ENCODE measurements at places on chromosomes 11 and 22. TPM values are rescaled to one million over a fixed set of nuclear protein-coding genes. Genes with fewer than 3 reads are reported as not detected.
A peak's percentile ranks its signal among the peaks of the same experiment; 100 is the strongest.

SPECC1L gene
- 59.7 TPM for total RNA-seq

- no peak overlapping the region for H3K27ac ChIP-seq
- H3K27me3 ChIP-seq: no peaks in the 10 kb centered on the region
- no peaks in the 10 kb centered on the region for H3K36me3 ChIP-seq
- no peak for DNase-seq
- H3K4me3 ChIP-seq: no peak overlapping the region
Measured at GRCh38 chr11:14304601-14305000, 54.4 kb downstream of the RRAS2 start.

OR52I2 gene
- total RNA-seq: not detected

DNA sequence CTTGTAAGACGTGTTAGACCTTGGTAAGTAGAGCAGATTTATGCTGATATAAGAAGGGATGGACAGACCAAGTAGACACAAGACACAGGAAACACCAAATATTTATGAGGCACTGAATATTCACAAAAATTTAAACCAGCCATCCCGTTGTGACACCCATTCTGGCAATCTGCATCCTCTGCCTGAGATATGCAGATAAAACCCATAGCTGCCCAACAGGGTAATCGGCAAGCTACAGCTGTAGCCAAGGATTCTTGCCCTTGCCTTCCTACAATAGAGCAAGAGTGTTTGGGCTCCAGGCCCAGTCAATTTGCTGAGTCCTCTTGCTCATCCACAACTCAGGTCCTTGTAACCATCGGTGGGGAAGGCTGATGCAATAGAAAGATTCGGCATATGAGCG is 18.5 kb upstream of the MPZL2 start:
- no peak overlapping the region for H3K27ac ChIP-seq
- H3K4me3 ChIP-seq: no peak overlapping the region
- no peak for DNase-seq

DNA sequence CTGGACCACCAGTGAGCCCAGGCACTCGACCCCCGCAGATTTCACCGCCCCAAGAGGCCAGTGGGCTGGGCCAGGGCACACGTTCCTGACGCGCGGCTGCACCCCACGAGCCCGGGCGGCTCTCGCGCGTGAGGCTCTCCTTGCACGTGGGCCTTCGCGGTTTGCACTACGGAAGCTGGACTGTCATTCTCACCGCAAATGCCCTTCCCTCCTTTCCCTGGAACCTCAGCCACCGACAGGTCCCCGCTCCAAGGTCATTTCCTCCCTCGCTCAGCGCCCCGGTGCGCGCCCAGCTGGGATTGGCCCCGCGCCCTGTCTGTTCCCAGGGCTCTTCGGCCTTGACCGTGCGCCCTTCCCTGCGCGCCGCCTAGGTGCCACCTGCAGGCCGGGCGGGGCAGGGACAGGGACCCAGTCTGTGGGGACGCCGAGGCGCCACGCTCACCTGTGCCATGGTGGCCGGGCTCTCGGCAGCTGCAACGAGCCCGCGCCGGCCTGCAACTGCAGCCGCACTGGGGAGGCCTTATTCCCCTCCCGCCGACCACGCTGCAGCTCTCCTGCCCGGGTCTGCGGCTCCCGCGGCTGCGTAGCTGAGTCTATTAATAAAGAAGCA is 2.1 kb upstream of the CPT1A start:
- peak; percentile 73 for DNase-seq
- H3K27me3 ChIP-seq: peaks cover 17% of the 10 kb centered on the region
- peaks cover 39% of the 10 kb centered on the region for H3K4me1 ChIP-seq

DNA sequence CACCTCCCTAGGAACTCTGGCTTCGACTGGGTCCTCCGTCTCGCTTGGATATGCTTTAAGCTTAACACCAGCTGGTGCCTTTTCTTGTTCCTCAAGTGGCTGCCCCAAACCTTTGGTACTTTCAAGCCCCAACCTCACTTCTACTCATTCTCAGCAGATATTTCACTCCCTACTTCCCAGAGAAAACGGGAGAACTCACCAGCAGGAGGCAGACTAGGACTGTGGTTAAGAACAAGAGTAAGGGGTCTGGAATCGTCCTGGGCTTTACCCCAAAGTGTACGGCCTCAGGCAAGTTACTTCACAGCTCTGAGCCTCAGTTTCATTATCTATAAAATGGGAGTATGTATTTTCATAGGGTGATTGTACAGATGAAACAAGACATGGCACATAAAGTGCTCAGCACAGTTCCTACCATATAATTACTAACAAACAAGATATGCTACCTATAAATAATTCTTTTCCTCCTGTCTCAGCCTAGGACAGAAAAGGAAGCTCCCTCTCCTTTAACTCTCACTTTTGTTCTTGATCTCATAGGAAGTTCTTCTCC is 37.8 kb downstream of the PAMR1 start:
- no peak for DNase-seq
- H3K27ac ChIP-seq: no peak overlapping the region
- H3K27me3 ChIP-seq: peaks cover 7% of the 10 kb centered on the region
- no peaks in the 10 kb centered on the region for H3K36me3 ChIP-seq
- no peak overlapping the region for H3K4me3 ChIP-seq

PKP3 gene
- total RNA-seq: 0.13 TPM

GRCh38 chr11:25037431-25037830 is 540.6 kb downstream of the LUZP2 start:
- H3K4me1 ChIP-seq: no peaks in the 10 kb centered on the region
- H3K36me3 ChIP-seq: no peaks in the 10 kb centered on the region
- H3K27ac ChIP-seq: no peak overlapping the region
- H3K27me3 ChIP-seq: no peaks in the 10 kb centered on the region
- H3K4me3 ChIP-seq: no peak overlapping the region

GRCh38 chr22:43996170-43996980 is 27.7 kb upstream of the PARVB start:
- H3K27me3 ChIP-seq: no peaks in the 10 kb centered on the region
- H3K36me3 ChIP-seq: peaks cover 68% of the 10 kb centered on the region
- H3K4me1 ChIP-seq: peaks cover 28% of the 10 kb centered on the region
- DNase-seq: peak; percentile 82

KCNJ11 gene
- total RNA-seq: 5.7 TPM

DNA sequence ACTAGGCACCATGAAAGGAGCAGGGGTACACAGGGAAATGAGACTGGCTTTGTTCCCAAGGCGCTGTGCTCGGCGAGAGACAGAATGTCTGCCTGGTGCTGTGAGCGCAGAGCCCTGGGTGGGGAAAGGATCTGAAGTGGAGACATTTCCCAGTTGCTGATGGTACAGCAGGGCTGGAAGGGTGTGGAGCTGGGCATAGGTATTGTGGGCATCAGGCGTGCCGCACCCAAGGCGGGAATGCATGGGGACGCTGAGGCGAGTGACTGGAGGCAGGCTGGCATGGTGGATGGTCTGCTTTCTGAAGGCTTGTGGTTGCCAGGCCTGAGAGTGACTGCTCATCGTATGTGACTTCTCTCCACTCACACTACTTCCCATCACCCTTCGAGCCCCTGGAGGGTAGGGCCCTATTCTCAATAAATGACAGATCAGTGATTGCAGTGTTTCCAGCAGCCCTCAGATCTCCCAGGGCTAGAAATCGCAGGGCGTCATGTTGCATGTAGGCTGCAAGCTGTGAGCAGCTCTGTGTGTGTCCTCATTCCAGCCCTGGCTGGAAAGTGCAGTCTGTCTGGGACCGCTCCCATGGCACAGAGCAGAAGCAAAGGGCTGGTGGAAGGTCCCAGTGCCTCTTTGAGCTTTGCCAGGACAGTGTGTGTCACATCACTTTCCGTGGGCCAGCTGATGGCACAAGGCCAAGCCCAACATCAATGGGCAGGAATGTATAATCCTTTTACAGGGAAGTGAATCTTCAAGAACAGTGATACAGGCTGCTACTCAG is 67.7 kb downstream of the TBC1D22A start:
- DNase-seq: no peak
- no peaks in the 10 kb centered on the region for H3K27me3 ChIP-seq
- no peak overlapping the region for H3K4me3 ChIP-seq

NPAS4 gene
- 0.34 TPM for total RNA-seq

GNAZ gene
- total RNA-seq: 0.26 TPM

TEAD1 gene
- 0.05 TPM for total RNA-seq

SPTBN2 gene
- 0.31 TPM for total RNA-seq

DNA sequence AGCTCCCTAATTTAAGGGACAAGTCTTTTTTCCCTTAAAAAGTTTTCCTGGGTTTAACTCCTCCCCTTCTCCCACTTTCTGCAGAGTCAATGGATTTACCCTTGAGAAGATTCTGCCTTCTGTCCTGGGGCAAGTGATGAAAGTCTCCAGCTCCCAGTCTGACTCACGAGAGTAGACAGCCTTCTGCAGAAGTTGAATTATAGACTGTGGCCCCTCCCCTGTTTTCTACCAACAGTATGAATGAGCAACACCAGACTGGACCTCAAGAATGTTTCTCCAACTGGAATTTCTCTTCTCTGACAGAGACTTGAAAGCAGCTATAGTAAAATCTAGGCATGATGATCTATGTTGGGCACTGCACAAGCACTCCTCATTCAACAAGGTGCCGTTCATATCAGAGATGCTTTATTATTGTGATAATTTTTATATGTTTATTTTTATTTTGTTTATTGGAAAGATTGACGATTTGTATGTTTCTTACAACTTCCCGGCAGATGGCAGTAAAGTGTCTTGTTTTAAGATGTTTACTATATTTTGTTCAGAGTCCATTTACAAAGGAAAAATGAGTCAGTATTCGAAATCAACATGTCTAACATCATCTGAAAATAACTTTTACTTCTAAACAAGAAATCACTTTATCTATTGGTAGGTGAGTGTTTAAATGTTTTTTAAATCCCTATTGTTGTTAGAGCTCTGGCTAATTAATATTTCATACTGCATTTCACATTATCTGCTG is 56.6 kb downstream of the LMO2 start:
- H3K4me1 ChIP-seq: no peaks in the 10 kb centered on the region
- H3K4me3 ChIP-seq: no peak overlapping the region
- no peaks in the 10 kb centered on the region for H3K36me3 ChIP-seq
- peaks cover 29% of the 10 kb centered on the region for H3K27me3 ChIP-seq

DNA sequence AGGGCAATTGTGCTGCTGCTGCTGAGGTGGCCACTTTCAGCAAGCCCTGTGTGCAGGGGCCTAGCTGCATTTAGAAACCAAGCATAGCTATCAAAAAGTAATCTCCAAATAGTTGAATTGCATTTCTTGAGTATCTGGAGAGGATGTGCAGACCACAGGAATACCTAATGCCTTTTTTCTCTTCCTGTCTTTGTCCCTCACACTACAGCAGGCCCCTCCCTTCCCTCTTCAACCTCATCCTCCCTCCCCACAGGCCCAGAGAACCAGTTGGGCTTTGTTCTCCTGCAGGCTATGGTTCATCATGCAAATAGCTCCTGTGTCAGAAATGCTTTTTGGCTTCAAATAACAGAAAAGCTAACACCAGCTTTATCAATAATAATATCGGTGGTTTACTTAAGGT is 47.7 kb downstream of the DKK3 start:
- peaks cover 43% of the 10 kb centered on the region for H3K4me1 ChIP-seq
- H3K27me3 ChIP-seq: peaks cover 8% of the 10 kb centered on the region
- peaks cover 44% of the 10 kb centered on the region for H3K36me3 ChIP-seq
- peak; percentile 67 for DNase-seq

- H3K36me3 ChIP-seq: no peaks in the 10 kb centered on the region
- no peaks in the 10 kb centered on the region for H3K4me1 ChIP-seq
- H3K27ac ChIP-seq: no peak overlapping the region
- no peak overlapping the region for H3K4me3 ChIP-seq
Measured at GRCh38 chr11:12251666-12252560, 125.5 kb upstream of the PARVA start.

DNA sequence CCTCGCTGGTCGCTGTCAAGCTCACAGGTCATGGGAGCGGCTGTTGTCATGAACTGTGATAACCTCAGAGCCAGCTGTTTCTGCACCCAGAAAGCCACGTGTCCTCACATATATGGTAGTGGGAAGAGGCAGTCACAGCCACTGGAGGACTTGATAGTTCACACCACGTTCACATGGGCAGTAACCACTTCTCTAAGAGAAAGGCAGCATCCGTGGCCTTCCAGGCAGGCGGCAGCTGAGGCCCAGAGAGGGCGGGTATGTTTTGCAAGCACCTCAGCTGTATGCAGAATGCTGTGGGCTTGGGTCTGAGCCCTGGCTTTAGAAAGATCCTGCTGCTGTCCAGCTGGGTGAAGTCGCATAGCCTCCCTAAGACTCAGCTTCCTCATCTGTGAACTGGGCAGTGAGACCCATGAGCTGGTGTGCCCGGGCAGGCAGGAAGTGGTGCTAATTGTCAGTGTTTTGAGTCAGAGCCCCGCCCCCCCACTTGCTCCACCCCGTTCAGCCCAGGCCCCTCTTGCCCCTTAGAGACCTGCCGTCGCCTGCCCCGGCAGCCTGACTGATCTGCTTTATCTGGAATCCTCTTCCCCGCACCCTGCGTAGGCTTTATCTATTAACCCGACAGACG is 13.3 kb downstream of the TTC38 start:
- H3K27ac ChIP-seq: peak overlapping the region; percentile 30
- no peak overlapping the region for H3K4me3 ChIP-seq
- DNase-seq: no peak
- peaks cover 20% of the 10 kb centered on the region for H3K4me1 ChIP-seq
- H3K36me3 ChIP-seq: peaks cover 43% of the 10 kb centered on the region
- H3K27me3 ChIP-seq: no peaks in the 10 kb centered on the region

DNA sequence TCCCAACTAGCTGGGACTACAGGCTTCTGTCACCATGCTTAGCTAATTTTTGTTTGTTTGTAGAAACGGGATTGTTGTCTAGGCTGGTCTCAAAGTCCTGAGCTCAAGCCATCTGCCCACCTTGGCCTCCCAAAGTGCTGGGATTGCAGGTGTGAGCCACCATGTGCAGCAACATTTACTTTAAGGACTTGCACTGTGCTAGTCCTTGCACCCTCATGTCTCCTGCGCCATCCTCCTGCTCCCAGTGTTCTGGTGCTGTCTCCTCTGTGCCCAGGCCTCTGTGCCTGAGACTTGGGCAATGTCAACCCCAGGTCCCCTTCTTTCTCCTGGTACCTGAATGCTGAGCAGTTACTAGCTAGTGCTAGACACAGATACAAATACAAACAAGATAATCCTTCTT is 26.7 kb downstream of the WEE1 start:
- no peak for DNase-seq
- H3K4me1 ChIP-seq: peaks cover 31% of the 10 kb centered on the region
- H3K36me3 ChIP-seq: no peaks in the 10 kb centered on the region
- H3K4me3 ChIP-seq: no peak overlapping the region

DNA sequence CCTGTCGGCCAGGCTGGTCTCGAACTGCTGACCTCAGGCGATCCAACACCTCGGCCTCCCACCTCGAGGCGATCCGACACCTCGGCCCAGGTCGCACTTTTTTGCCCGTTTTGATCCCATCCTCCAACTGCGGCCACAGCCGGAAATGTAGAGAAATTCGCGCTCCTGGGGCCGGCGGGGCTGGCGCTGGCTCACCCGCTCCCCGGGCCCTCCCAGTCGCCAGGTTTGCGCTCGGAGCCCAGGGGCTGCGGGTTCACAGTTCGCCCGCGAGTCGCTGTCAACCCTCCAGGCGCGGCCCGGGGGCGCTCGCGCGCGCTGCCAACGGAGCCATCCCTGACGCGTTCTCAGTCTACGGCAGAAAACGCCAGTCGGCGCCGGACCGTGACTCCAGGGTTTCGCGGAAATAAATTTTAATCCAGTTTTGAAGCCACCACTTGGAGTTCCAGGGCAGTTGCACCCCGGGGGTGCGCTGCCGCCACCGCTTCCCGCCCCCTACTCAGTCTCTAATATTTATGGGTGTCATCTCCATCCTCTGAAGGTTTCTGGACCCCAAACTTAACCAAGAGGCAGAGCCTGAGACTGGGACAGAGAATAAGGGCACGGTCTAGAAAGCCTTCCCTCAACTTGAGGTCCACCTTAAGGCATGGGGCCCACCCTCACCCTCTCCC is 1.5 kb upstream of the KLHDC7B start:
- H3K36me3 ChIP-seq: peaks cover 19% of the 10 kb centered on the region
- peak; percentile 91 for DNase-seq
- peak overlapping the region; percentile 60 for H3K4me3 ChIP-seq
- H3K27me3 ChIP-seq: no peaks in the 10 kb centered on the region

MOV10L1 gene
- total RNA-seq: not detected

LMF2 gene
- 119 TPM for total RNA-seq

ISX gene
- not detected for total RNA-seq

CCDC89 gene
- total RNA-seq: 0.63 TPM

STIM1 gene
- 97.3 TPM for total RNA-seq

Data from activated CD8-positive, alpha-beta T cell treated with anti-CD3 and anti-CD28 coated beads, Interleukin-2, amount 10 ng/mL, durations not matched to agents 7 days and 5 days (primary cell).